CD4-positive, CD25-positive, alpha-beta regulatory T cell (primary cell): ENCODE measurements at places on chromosomes 7 and 10. TPM values are rescaled to one million over a fixed set of nuclear protein-coding genes. Genes with fewer than 3 reads are reported as not detected.

GRCh38 chr10:61061923-61062504, 118.0 kb upstream of the RHOBTB1 start:
- no peak overlapping the region for H3K4me3 ChIP-seq
- no peak overlapping the region for H3K27ac ChIP-seq
- DNase-seq = no peak
- no peaks in the 10 kb centered on the region for H3K4me1 ChIP-seq
- H3K36me3 ChIP-seq = no peaks in the 10 kb centered on the region

DNA sequence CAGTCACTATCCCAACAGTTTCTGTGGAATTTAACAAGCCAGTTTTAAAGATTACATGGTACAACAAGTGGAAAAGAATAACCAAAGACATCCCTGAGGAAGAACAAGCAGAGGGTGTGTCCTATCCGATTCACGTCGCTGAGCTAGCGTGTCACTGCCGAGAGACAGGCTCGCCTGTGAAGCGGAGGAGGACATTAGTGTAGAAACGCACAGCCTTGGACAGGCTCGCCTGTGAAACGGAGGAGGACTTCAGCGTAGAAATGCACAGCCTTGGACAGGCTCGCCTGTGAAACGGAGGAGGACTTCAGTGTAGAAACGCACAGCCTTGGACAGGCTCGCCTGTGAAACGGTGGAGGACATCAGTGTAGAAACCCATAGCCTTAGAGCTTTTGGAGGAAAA, 52.7 kb upstream of the INPP5A start:
- H3K27ac ChIP-seq = no peak overlapping the region
- H3K27me3 ChIP-seq = no peaks in the 10 kb centered on the region
- H3K36me3 ChIP-seq = no peaks in the 10 kb centered on the region
- H3K4me1 ChIP-seq = no peaks in the 10 kb centered on the region
- no peak overlapping the region for H3K4me3 ChIP-seq
- DNase-seq = no peak

GRCh38 chr7:54856856-54857255, 97.8 kb upstream of the SEC61G start:
- no peak overlapping the region for H3K27ac ChIP-seq
- no peaks in the 10 kb centered on the region for H3K36me3 ChIP-seq
- H3K4me1 ChIP-seq = no peaks in the 10 kb centered on the region
- H3K27me3 ChIP-seq = no peaks in the 10 kb centered on the region
- DNase-seq = no peak

- no peaks in the 10 kb centered on the region for H3K4me1 ChIP-seq
- no peak overlapping the region for H3K27ac ChIP-seq
These were observed 40.7 kb upstream of the ANAPC16 start for GRCh38 chr10:72175149-72175548.

DNA sequence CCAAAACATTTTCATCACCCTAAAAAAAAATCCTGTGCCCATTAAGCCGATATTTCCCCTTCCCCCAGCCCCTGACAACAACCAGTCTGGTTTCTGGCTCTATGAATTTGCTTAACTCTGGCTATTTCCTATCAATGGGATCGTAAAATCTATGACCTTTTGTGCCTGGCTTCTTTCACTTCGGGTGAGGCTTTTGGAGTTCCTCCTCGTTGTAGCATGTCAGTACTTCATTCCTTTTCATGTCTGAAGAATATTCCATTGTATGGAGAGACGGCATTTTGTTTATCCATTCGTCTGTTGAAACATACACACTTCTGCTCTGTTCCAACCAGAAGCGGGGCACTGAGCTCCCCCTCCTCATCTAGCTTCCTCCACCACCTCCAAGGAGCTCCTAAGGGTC, 29.5 kb downstream of the TACC2 start:
- no peaks in the 10 kb centered on the region for H3K4me1 ChIP-seq
- H3K27ac ChIP-seq = no peak overlapping the region
- no peaks in the 10 kb centered on the region for H3K27me3 ChIP-seq
- no peaks in the 10 kb centered on the region for H3K36me3 ChIP-seq
- H3K4me3 ChIP-seq = no peak overlapping the region
- DNase-seq = no peak

DNA sequence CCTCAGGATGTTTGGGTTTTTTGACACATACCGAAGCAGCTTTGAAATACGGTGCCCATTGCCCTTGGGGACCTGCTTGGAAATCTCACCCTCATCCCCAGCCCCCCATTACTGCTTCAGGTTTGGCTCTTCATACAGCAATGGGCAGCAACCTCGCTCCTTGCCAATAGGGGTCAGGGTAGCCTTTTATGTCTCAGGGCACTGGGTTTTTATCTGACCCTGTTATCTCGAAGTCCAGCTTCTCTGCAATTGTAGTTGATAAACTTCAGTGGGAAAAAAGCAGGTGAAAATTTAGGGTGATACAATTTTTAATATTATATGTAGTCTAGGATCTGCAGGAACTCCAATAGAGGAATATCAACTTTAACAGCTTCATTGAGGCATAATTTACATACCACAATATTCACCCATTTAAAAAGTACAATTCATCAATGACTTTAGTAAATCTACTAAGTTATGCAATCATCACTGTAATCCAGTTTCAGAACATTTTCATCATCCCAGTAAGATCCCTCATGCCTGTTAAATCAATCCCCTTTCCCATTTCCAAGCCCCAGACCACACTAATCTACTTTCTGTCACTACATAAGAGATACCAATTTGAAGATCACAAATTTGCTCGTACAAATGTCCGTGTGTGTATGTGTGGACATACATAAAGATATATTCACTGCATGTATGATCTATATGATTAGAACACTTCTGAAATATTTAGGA, 386.2 kb downstream of the KCNMA1 start:
- no peaks in the 10 kb centered on the region for H3K4me1 ChIP-seq
- DNase-seq = no peak
- no peaks in the 10 kb centered on the region for H3K27me3 ChIP-seq
- no peak overlapping the region for H3K27ac ChIP-seq

DNA sequence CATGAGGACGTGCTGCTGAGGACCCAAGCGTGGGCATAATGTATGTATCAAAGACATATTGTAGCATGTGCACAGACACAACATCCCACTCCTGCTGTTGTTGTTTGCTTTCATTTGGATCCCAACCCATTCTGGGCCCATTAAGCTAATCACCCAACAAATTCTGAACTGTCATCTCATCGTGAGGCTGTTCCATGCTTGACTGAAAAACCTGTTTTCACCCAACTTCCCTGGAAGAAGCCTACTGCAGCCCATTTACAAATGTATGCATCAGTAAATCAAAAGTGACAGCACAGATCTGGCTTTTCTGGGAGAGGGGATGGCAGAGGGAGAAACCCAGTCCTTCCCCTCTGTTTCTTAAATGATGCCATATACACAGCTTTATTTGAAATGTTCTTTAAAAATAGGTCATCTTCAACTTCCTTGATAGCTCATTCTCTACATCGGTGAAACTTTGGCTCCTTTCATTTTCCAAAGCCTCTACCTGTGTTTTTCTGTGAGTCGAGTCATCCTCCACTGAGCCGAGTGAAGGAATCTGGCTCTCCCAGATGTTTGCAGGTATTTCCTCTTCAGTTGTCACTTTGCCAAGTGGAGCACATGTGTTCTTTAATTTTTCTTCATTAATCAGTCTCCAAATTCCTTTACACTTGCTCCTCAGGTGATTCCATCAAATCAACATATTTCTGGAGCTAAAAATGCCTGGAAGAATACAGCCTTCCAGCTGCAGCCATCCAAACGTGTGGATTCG, 151.8 kb downstream of the CHN2 start:
- H3K27me3 ChIP-seq = no peaks in the 10 kb centered on the region
- H3K4me3 ChIP-seq = no peak overlapping the region
- no peaks in the 10 kb centered on the region for H3K36me3 ChIP-seq
- DNase-seq = no peak
- no peaks in the 10 kb centered on the region for H3K4me1 ChIP-seq

DNA sequence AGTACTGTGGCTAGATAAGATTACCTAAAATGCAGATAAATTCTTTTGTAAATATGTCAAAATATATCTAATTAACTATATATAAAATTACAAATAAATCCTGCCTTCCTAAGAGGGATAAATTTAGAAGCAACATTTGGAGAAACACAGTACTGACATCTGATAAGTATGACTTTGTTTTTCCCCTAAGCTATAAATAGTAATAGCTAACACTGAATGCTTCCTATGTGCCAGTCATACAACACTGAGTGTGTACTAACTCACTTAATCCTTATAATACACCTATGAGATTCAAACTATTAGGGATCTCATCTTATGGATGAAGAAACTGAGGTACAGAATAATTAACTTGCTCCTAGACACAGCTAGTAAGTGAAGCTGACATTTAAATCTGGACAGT, 733.4 kb downstream of the MAGI2 start:
- H3K4me3 ChIP-seq = no peak overlapping the region
- H3K4me1 ChIP-seq = no peaks in the 10 kb centered on the region
- no peak for DNase-seq
- H3K36me3 ChIP-seq = no peaks in the 10 kb centered on the region

DNA sequence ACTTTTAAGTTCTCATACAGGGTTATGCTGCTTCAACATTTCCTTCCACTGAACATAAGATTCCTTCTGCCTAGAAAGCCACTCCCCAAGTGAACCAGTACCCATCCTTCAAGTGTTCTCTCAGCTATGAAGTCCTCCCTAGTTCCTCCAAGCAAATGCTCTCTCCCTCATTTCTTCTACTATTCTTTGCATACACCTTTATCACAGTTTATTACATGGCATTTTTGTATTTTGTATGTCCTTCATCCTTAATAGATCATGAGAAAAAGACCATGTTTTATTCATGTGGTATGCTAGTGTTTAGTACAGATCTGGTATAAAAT, 1.9 kb downstream of the SYPL1 start:
- no peaks in the 10 kb centered on the region for H3K36me3 ChIP-seq
- DNase-seq = no peak
- H3K4me3 ChIP-seq = peak overlapping the region; percentile 87
- H3K27ac ChIP-seq = peak overlapping the region; percentile 89
- peaks cover 47% of the 10 kb centered on the region for H3K4me1 ChIP-seq
- H3K27me3 ChIP-seq = no peaks in the 10 kb centered on the region

GRCh38 chr7:35729061-35729783, 34.3 kb upstream of the HERPUD2 start:
- H3K4me3 ChIP-seq = no peak overlapping the region
- no peak overlapping the region for H3K27ac ChIP-seq
- no peaks in the 10 kb centered on the region for H3K36me3 ChIP-seq
- peaks cover 6% of the 10 kb centered on the region for H3K4me1 ChIP-seq

- no peaks in the 10 kb centered on the region for H3K4me1 ChIP-seq
- H3K4me3 ChIP-seq = no peak overlapping the region
- no peaks in the 10 kb centered on the region for H3K36me3 ChIP-seq
- no peaks in the 10 kb centered on the region for H3K27me3 ChIP-seq
- no peak overlapping the region for H3K27ac ChIP-seq
- DNase-seq = no peak
These were observed 337.6 kb upstream of the CHRM2 start for GRCh38 chr7:136530831-136531230.

- no peaks in the 10 kb centered on the region for H3K27me3 ChIP-seq
- peaks cover 62% of the 10 kb centered on the region for H3K36me3 ChIP-seq
- no peak overlapping the region for H3K4me3 ChIP-seq
These were observed 236.1 kb downstream of the ELMO1 start for GRCh38 chr7:37212556-37212955.

DNA sequence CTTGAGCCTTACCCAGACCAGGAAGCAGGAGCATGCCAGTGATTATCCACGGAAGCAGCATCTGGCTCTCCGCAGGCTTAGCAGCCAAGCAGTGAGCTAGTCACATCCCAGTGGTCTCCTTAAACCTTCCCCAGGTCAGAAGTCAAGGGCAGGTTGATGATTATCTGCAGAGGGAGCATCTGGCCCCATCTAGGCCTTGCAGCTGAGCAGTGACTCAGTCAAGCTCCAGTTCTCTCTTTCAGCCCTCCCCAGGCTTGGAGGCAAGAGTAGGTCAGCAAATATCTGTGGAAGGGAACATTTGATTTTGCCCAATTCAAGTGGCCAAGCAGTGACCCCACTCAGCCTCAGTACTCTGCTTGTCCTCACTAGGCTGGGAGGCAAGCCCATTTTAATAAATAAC, 61.6 kb downstream of the ANKRD7 start:
- H3K27me3 ChIP-seq = peaks cover 2% of the 10 kb centered on the region
- peaks cover 7% of the 10 kb centered on the region for H3K4me1 ChIP-seq
- H3K4me3 ChIP-seq = no peak overlapping the region
- no peaks in the 10 kb centered on the region for H3K36me3 ChIP-seq
- no peak overlapping the region for H3K27ac ChIP-seq

HOXA5 gene
- not detected for polyA plus RNA-seq

VKORC1L1 gene
- 3.7 TPM for polyA plus RNA-seq

SLC16A12 gene
- not detected for polyA plus RNA-seq

SEPHS1 gene
- 14.6 TPM for polyA plus RNA-seq

GIMAP8 gene
- polyA plus RNA-seq = 21.7 TPM

ENTPD1 gene
- polyA plus RNA-seq = 25.7 TPM

PNLIPRP1 gene
- not detected for polyA plus RNA-seq
